RWPE2 (cell line): ENCODE measurements at places on chromosomes 2 and 18.

DNA sequence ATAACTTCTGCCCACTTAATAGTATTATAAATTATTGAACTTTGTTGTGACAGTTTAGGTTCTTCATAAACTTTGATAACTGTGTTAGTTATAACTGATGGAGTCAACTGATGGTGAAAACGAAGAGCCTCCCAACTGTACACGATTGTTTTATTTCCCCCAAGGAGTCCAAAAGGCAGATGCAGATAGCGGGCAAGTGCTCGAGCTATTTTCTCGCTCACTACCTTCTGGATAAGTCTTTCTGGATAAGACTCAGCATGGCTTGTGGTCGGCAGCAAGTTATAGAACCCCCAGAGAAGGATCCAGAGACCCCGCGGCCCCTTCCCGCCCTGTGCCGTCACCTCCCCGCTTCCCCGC, 517 bp downstream of the GCFC2 start:
- peak overlapping the region; percentile 72 for H3K4me3 ChIP-seq
- H3K27ac ChIP-seq: peak overlapping the region; percentile 67

DNA sequence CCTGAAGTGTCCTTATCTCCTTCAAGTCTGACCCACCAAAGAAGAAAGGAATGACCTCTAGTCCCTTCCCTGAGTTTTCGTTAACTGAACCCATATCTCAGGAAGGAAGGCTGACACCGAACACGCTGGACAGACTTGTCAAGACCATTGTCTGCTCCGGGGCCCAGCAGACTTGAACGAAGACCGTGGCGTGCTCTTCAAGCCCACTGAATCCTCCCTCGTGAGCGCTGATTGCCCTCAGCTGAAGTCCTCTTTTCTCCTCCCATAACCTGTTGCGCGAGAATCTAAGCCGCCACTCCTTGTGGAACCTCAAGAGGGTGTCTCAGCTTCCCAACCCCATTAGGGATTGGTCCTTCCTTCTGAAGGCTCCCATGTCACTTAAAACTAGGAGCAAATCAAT, 634 bp upstream of the CNDP1 start:
- DNase-seq: no peak
- H3K27ac ChIP-seq: no peak overlapping the region
- H3K27me3 ChIP-seq: no peaks in the 10 kb centered on the region
- H3K36me3 ChIP-seq: no peaks in the 10 kb centered on the region

DNA sequence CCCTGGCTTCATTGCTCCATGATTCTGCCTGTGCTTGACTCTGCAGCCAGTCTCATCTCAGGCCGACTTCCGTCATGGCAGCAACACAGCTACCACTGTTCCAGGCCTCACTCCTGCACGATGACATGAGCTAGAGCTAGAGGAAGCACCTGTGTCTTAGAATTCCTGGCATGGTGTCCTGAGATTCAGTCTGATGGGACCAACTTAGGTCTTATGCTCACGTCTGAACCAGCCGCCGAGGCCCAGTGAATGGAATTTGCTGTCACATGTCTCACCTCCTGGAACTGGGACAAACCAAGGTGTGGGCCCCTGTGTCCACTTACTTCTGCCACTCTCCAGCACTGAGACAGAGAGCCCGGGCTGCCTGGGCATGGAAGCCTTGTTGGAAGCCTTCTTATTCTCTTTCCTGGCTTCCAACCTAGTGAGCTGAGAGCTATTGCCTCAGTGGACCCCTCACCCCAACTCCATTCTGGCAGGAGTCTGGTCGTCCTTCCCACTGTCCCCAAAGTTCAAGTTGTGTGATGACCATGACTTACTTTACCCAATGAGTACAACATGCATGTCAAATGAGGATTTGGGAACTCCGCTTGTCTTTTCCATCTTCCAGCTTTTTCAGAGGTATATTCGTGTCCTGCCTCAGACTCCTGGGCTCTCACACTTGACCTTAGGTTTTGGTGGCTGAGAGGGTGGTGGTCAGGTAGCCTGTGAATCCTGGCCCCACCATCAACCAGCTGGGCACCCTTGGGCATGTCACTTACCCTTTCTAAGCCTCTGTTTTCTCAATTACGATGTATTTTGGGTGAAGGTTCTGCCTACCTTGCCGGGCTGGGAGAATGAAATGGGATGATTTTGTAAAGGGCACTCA, 39.1 kb upstream of the HS6ST1 start:
- H3K27ac ChIP-seq: no peak overlapping the region
- no peaks in the 10 kb centered on the region for H3K27me3 ChIP-seq
- H3K4me3 ChIP-seq: no peak overlapping the region
- H3K36me3 ChIP-seq: no peaks in the 10 kb centered on the region
- no peak for DNase-seq

DNA sequence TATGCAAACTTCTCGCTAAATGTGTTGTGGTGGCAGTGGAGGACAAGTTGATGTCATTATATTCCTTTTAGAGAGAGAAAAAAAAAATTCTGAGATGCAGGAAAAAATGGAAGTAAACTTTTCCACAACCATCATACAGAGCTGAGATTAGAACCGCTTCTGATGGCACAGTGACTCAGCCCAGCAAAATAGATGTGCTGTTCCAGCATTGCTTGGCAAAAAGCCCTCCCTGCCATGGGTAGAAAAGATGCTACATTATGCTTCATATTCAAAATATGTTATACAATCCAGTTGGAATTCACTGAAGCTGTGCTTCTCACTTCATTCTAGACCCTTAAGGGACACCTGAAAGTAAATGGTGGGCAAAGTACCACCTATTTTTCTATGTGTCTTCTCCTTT, 1047.6 kb upstream of the FANCL start:
- H3K27ac ChIP-seq: no peak overlapping the region
- H3K36me3 ChIP-seq: no peaks in the 10 kb centered on the region
- H3K27me3 ChIP-seq: no peaks in the 10 kb centered on the region
- H3K4me3 ChIP-seq: no peak overlapping the region
- no peak for DNase-seq
- no peaks in the 10 kb centered on the region for H3K4me1 ChIP-seq

DNA sequence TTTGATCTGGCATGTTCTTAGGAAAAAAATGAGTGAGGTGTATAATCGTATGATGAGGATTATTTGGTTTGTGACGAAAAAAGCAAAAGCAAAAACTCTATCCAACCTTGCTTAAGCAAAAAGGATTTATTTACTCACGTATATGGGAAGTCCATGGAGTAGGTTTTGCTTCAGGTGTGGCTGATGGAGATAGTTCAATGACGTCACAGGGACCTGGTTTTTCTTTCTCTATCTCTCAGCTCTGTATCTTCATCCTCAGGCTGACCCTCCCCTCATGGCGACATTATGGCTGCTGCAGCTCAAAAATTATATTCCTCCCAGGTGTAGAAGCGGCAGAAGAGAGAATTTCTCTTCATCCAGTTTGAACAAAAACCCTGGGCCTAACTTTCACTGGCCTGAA, 8.9 kb downstream of the TMSB10 start:
- DNase-seq: no peak
- no peaks in the 10 kb centered on the region for H3K27me3 ChIP-seq
- no peaks in the 10 kb centered on the region for H3K36me3 ChIP-seq
- peaks cover 5% of the 10 kb centered on the region for H3K4me1 ChIP-seq
- H3K27ac ChIP-seq: no peak overlapping the region
